ENCODE measurements at places on chromosomes 1 and 21.

GRCh38 chr1:164636757-164637156 lies 77.8 kb downstream of the PBX1 start:
- no peaks in the 10 kb centered on the region for H3K36me3 ChIP-seq
- H3K4me1 ChIP-seq, result no peaks in the 10 kb centered on the region
- no peak overlapping the region for H3K4me3 ChIP-seq

DNA sequence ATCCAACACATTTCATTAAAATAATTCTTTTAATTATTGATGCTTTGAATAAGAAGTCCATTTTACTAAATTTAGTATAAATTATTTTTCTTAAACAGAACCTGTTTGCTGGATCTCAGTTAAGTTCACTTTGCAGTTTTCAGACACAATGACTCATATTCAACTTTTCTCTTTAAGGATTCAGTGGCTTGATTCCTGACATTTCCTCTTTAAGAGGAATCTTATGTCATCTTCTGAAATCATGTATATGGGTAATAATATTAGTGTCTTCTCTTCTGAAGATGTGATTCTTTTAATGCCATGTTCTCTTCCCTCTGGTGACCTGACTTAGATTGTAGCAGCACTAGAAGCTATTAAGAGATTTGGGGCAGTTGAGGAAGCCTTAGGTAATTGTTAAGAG lies 12.6 kb downstream of the CREG1 start:
- H3K4me1 ChIP-seq, result no peaks in the 10 kb centered on the region
- H3K27ac ChIP-seq, result no peak overlapping the region
- H3K36me3 ChIP-seq, result no peaks in the 10 kb centered on the region
- no peak overlapping the region for H3K4me3 ChIP-seq
- DNase-seq, result no peak

DNA sequence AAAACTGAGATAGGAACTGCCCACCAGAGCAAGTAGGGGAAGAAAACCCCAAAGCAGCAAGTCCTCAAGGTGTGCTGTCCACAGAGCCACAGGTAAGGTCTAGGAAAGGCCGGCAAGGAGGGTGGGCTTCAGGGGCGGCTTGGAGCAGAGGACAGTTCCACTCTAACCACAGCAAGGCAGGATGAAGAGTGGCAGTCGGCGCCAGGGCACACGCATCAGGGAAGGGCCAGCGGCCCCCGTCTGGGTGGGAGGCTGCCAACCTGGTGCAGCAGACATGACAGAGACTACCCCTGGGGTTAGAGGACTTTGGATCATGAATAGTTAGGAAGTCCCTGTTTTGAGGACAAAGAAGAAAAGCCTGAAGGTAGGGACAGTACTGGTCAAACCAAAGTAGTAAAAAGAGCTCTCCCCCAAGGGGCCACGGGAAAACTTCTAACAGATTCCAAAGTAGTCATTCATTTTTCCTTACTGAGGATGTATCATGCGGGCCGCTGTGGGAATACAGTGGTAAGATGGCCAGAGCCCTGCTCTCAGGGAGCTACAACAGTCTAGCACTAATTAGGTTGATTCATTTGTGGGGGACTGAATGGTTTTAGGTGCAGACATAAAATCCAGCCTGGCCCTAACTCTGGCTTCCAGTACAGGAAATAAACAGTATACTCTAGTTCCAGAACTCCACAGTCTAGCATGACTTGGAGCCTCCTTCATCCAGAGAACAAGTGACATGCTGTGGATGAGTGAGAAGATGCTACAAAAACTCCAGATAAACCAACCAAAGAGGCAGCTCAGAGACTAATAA lies 3.5 kb upstream of the RAP1GAP start:
- peaks cover 17% of the 10 kb centered on the region for H3K4me1 ChIP-seq
- no peak overlapping the region for H3K27ac ChIP-seq
- H3K27me3 ChIP-seq, result peaks cover 12% of the 10 kb centered on the region

DNA sequence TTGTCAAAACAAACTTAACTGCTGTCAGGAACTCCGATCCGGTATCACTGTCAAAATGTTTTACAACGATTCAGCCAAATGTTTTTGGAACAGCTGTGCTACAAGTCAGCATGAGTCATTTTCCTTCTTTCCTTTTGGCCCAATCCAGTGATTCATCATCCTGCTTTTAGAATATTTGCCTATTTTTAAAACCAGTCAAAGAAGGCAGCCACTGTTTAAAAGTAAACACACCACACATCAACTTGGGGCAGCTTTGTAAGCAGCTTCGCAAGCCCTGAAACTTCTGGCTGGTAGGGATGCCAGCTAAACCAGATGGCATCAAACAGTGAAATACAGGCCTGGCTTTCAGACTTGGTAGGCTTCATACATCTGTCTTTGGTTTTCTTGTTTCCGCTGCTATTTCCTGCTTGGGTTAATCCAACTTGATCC lies 14.9 kb downstream of the MAP3K7CL start:
- no peak for DNase-seq
- no peaks in the 10 kb centered on the region for H3K36me3 ChIP-seq
- no peaks in the 10 kb centered on the region for H3K27me3 ChIP-seq
- H3K4me3 ChIP-seq, result no peak overlapping the region
- H3K27ac ChIP-seq, result no peak overlapping the region
- no peaks in the 10 kb centered on the region for H3K4me1 ChIP-seq

DNA sequence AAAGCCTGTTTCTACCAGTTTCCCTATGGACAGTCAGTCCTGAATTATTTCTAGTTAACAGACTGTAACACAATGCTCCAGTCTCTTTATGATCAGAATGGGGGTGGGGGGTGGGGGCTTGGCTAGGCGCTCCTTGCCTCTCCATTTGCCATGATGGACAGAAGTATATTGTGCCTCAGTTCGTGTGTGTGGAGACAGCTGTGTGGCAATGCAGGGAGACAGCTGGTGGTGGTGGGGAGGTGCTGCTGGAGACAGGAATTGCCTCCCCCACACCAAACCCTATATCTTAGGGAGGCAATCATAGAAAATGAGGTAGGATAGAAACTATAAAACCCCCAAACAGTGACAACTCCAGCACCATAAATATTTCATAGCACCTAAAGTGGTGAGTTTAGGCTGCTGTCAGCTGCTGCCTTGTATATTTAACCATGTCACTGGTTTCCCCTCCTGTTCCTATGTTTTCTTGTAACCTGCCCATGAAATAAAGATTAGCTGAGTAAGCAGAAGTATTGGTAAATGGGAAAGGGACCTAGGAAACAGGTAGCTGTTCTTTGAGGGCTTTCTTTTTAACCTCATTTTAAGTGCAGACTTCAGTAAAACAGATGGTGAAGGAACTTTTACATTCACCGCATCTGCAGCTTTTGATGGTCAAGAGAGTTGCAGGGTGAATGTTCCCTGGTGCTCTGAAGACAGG lies 3.4 kb downstream of the PLXNA2 start:
- H3K27me3 ChIP-seq, result no peaks in the 10 kb centered on the region
- no peaks in the 10 kb centered on the region for H3K36me3 ChIP-seq
- no peak for DNase-seq
- peaks cover 3% of the 10 kb centered on the region for H3K4me1 ChIP-seq

- H3K4me1 ChIP-seq, result no peaks in the 10 kb centered on the region
- no peaks in the 10 kb centered on the region for H3K36me3 ChIP-seq
- H3K27me3 ChIP-seq, result no peaks in the 10 kb centered on the region
- no peak overlapping the region for H3K4me3 ChIP-seq
- H3K27ac ChIP-seq, result no peak overlapping the region
Measured at GRCh38 chr21:34579411-34579810, 35.5 kb downstream of the RCAN1 start.

DNA sequence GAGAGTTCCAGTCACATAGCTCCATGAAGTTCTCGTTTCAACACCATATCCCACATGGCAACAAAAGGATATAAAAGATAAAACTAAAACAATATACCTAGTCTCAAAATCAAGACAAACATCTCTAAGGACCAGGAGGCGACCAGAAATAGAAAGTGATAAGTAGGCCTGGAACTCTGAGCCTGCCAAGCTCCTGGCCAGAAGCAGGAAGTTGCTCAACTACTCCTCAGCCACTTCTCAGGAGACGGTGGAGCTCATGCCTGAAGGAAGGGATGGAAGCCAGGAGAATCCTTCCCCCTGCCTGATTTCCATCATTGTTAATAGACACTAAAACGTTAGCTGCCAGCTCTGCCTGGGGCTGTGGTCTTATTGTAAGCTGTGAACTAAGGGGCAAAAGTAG lies 94.7 kb downstream of the DISP1 start:
- no peaks in the 10 kb centered on the region for H3K27me3 ChIP-seq
- H3K27ac ChIP-seq, result no peak overlapping the region
- no peak for DNase-seq
- H3K4me3 ChIP-seq, result no peak overlapping the region
- no peaks in the 10 kb centered on the region for H3K4me1 ChIP-seq

GRCh38 chr1:185693654-185694053 lies 40.5 kb upstream of the HMCN1 start:
- no peaks in the 10 kb centered on the region for H3K36me3 ChIP-seq
- no peaks in the 10 kb centered on the region for H3K4me1 ChIP-seq
- peak overlapping the region; percentile 27 for H3K27ac ChIP-seq
- H3K27me3 ChIP-seq, result no peaks in the 10 kb centered on the region
- peak overlapping the region; percentile 26 for H3K4me3 ChIP-seq

- H3K36me3 ChIP-seq, result no peaks in the 10 kb centered on the region
- peak overlapping the region; percentile 76 for H3K27ac ChIP-seq
- peak overlapping the region; percentile 72 for H3K4me3 ChIP-seq
- no peak for DNase-seq
Measured at GRCh38 chr1:39690794-39691382, 345 bp downstream of the HPCAL4 start.

GRCh38 chr1:212487774-212488435 lies 55.2 kb downstream of the NENF start:
- DNase-seq, result no peak
- H3K4me3 ChIP-seq, result no peak overlapping the region
- H3K27me3 ChIP-seq, result no peaks in the 10 kb centered on the region
- no peaks in the 10 kb centered on the region for H3K4me1 ChIP-seq
- H3K36me3 ChIP-seq, result no peaks in the 10 kb centered on the region
- no peak overlapping the region for H3K27ac ChIP-seq

DNA sequence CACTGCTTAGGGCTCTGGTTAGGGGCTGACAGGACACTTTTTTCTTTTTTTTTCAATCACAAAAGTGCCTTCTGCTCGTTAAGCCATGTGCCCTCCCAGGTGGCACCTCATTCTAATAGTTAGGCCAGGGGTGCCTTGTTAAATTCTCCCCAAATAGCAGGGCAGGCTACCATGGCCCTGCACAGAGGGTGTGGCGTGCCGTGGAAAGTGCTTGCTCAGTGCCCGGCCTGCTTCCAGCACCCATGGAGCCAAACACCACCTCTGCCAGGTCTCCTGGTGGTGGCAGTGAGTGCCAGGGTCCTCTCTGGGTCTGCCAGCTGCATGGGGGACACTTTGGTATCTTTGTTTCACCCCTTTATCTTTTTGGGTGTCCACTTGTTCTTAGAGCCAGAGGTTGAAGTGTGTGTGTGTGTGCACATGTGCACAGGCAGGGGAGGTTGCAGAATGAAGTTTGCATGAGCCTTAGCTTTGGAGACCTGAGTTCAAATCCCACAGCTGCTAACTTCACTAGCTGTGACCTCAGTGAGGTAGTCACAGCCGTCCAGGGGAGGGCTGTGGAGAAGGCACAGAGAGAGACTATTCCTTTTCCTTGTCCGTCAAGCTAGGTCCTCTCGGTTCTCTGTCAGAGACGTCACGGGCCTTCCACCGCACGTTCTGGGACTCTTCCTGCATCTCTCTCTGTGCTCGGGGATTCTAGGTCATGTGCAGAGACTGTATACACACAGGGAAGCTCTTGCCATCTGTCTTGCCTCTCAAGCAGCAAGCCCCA lies 39.9 kb upstream of the CSF3R start:
- no peaks in the 10 kb centered on the region for H3K4me1 ChIP-seq
- H3K27me3 ChIP-seq, result no peaks in the 10 kb centered on the region
- no peak for DNase-seq
- H3K27ac ChIP-seq, result no peak overlapping the region
- H3K36me3 ChIP-seq, result no peaks in the 10 kb centered on the region

DNA sequence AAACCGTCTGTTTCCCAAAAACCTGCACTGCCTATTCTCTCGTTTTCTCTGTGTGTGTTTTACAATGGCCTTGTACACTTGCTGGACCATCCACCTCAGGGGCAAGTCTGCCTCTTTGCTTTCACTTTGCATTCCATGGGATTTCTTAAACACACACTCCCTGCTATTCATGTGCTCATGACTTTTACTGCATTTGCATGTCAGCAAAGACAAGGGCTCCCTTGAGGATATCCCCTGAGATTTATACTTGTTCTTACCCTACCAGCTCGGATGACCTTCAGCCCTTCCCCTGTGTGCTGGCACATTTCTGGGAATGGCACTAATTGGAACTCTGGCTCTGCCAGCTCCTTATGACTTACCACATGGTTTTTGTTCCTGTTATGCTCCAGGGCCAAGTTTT lies 386.9 kb downstream of the AMY1C start:
- DNase-seq, result no peak
- no peaks in the 10 kb centered on the region for H3K27me3 ChIP-seq
- H3K27ac ChIP-seq, result no peak overlapping the region
- no peaks in the 10 kb centered on the region for H3K36me3 ChIP-seq
- H3K4me1 ChIP-seq, result no peaks in the 10 kb centered on the region

GRCh38 chr1:41358131-41359021 lies 2.9 kb upstream of the FOXO6 start:
- H3K27ac ChIP-seq, result no peak overlapping the region
- H3K4me3 ChIP-seq, result no peak overlapping the region
- no peak for DNase-seq

- H3K27me3 ChIP-seq, result no peaks in the 10 kb centered on the region
- H3K36me3 ChIP-seq, result no peaks in the 10 kb centered on the region
- DNase-seq, result no peak
Measured at GRCh38 chr1:216702170-216702569, 21.1 kb downstream of the ESRRG start.

DNA sequence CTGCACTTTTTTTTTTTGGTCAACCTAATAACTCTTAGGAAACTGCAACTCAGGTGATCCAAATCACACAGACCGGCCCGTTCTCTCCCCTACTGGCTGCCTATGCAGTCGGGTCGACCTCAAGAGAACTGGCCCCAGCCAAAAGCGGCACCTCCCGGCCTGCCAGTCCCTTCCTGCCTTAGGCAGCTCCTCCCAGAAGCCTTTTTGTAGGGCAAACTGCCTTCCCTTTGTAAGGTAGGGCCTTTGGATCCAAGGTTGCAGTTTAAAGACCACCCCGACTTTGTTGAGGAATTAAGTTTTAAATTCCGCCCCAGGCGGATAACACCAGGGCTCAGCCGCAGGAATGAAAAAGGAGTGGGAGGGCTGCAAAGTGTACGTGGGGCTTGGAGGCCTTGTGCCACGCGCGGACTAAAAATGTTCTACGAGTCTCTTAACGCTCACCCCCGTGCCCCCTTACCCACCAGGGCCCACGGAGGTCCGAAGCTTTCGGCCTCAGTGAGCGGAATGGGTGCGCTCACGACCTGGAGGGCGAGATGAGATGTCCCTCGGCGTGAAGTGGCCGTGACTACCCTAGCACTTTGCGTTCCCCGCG lies 642 bp upstream of the ST3GAL3 start:
- H3K27ac ChIP-seq, result peak overlapping the region; percentile 43
- H3K27me3 ChIP-seq, result no peaks in the 10 kb centered on the region
- H3K4me3 ChIP-seq, result peak overlapping the region; percentile 73
- peaks cover 6% of the 10 kb centered on the region for H3K4me1 ChIP-seq
- DNase-seq, result no peak
